ENCODE measurements at places on chromosomes 5 and 9.

GRCh38 chr9:98218562-98219363, 26.3 kb upstream of the CORO2A start:
- DNase-seq: no peak

GRCh38 chr5:43409809-43410271, 2.4 kb downstream of the CCL28 start:
- DNase-seq: no peak

DNA sequence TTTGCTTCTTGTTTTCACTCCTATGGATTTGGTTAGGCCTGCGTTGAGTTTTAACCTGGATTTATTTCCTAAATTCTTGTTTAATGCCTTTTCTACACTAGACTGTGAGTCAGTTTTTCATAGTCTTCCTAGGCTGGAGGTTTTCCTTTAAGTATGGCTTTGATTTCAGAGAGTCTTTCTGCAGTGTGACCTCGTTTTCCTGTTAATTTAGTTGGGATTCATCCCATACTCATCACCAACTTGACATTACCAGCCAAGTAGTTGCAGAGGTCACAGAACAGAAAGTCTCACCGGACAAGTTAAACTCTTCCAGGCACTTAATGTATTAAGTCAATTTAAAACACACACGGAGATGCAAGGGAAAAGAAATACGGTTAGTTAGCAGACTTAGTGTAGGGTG, 29.7 kb upstream of the AUH start:
- no peak for DNase-seq

- DNase-seq: no peak
These were observed 78.0 kb upstream of the TNC start for GRCh38 chr9:115195912-115196311.

DNA sequence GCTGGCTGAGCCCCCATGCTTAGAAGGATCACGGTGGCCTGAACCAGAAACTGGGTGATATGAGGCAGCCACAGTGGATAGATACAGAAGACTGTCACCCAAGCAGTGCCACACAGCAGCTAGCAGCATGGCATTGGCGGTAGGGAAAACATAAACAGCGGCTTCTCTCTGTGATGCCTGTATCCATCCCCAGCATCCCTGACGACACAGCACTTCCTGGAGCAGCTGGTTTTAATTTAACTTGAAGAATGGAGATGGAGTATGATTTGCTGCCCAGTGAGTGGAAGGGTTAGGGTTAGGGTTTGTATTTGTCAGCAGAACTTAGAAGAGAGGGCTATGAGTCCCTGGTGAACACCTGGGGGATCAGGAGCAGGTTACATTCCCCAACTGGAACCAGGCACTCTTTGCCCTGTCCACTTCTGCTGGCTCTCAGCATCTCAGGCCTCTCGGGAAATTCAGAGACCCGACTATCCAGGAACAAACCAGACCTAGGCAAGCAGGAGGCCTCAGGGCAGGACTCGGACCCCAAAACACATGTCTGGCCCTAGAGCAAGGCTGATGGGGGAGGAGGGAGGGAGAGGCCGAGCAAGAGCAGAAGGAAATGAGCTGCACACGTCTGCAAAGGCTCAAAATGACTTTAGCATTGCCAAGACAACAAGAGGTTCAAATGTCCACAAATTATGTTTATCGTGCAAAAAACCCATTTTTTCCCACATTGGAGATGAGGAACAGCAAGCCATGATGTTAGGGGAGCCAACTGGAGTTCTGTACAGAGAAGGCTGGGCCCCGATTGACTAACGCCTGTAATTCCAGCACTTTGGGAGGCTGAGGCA, 6.5 kb upstream of the GGTA1 start:
- DNase-seq: no peak

Data from CD4-positive, alpha-beta T cell (primary cell).